ENCODE measurements at places on chromosomes 16 and 17.

DNA sequence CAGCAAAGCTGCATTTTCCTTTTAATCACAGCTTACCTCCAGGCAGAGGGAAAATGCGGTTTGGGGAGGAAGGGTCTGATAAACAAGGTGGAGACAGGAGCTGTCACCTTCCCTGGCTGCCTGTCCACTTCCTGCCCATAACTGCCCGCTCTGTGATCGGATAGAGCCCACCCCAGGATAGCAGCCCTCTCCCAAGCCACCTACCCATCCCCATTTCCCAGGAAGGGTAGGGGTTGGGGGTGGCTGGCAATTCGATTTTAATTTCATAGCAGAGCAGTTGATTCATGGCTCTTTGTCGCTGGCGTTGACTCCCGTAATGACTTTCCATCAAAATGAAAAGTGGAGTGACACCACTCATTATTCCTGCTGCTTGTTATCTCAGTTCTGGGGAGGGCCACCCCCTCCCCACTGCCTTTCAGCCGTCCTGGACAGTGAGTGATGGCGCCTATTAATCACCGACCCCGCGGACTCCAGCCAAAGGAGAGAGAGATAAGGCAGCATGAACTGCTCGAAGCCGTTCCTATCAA is 11.2 kb downstream of the CDK5RAP3 start:
- DNase-seq = no peak

- DNase-seq = no peak
These were observed 36.2 kb downstream of the UBN1 start for GRCh38 chr16:4883501-4883900.

- DNase-seq = no peak
These were observed 42.9 kb downstream of the CPD start for GRCh38 chr17:30421592-30421991.

DNA sequence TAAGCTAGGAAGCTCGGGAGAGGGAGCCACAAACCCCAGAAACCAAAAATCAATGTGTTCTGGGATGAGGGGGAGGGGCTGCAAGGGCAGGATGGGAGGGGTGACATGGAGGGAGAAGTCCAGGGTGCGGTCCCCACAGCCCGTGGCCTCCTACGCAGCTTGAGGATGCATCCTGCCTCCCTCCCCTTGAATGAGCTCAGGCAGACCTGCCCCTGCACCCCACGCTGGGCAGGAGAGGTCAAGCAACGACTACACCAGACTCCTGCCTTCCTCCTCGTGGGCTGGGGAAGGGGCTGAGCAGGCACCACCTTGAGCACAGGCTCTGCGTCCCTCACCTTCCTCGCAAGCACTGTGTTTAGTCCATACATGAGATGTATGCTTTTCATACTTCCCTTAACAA is 3.9 kb downstream of the ANKRD13B start:
- peak; percentile 61 for DNase-seq

GRCh38 chr17:13212860-13213259 is 195.0 kb upstream of the ELAC2 start:
- DNase-seq = no peak

Data from H1 (cell line).